A549 treated with Hydrocortisone at 1 μM for 4 hours (cell line): ENCODE measurements at places on chromosomes 16 and 17. TPM values are rescaled to one million over a fixed set of nuclear protein-coding genes. Genes with fewer than 3 reads are reported as not detected.

Gene CACNG5
- total RNA-seq = 0.16 TPM in 1 of 5 replicates, not detected in the others

Gene ABCA10
- 0.03 to 0.16 TPM (median 0.07 TPM) in 5 replicates for total RNA-seq

Gene MSL1
- 60.6 to 69.1 TPM (median 64.3 TPM) in 5 replicates for total RNA-seq

Gene RND2
- total RNA-seq = 0.07 to 0.22 TPM (median 0.15 TPM) in 5 replicates
